GM12865 (cell line): ENCODE measurements at places on chromosomes 6 and 20.

GRCh38 chr6:46584586-46584985 is 68.0 kb downstream of the CYP39A1 start:
- no peak for DNase-seq

DNA sequence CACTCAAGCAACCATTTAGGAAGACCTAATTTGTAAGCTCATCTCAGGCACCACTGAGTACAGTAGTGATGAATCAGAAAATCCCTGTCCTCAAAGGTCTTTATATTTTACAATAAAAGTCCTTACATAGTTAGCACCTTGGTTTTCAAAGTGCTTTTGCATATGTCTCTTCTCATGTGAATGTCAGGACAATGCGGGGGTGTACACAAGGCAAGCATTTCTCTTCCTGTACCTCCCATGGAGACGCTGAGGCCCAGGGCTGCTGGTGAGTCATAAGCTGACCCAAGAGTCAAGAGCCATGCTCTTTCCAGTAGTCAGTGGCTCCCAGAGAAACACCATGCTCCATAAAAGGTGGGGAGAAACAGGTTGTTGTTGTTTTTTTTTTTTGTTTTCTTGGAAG is 174.0 kb downstream of the GJA10 start:
- no peak for DNase-seq

DNA sequence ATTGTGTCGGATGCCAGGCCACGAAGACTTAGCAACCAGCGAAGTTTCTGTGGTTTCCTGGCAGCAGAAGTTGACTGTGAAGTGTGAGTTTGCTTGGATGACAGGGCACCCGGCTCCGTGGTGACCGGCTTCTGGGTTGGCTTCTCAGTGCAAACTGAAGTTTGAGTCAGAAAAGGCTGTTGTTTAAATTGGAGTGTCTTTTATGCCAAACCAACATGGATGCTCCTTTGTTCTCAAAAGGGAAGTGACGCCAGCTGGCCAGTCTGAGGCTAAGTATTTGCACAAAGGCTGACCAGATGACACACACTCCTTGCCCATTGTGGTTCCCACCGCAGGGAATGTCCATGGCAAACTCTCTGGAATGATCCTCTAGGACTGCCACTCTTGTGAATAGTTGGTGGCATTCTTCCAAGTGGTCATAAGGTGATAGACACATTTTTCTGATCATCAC is 164.8 kb upstream of the QKI start:
- no peak for DNase-seq

DNA sequence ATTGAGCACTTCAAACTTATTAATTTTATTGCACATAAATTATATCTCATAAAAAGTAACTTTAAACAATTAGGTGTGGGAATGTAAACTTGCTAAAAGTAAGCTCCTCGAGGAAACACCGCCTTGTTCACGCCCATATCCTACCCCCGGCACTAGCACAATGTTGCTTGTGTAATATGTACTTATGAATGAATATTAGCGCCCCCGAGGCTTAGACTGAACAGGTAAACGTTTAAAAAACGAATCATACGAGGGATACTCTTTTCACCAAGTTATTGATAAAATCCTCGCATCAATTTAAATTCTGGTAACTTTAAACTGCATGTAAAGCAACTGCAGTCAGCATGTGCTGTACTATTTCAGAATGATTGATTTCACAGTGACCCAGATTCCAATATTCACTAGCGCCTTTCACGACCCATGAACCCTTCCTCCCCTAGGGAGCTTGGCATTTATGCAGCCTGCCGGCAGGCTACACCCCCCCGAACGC is 637 bp downstream of the TFB1M start:
- DNase-seq, result peak; percentile 44

- no peak for DNase-seq
Observed at GRCh38 chr20:31548820-31549512, 34.7 kb downstream of the HM13 start.

DNA sequence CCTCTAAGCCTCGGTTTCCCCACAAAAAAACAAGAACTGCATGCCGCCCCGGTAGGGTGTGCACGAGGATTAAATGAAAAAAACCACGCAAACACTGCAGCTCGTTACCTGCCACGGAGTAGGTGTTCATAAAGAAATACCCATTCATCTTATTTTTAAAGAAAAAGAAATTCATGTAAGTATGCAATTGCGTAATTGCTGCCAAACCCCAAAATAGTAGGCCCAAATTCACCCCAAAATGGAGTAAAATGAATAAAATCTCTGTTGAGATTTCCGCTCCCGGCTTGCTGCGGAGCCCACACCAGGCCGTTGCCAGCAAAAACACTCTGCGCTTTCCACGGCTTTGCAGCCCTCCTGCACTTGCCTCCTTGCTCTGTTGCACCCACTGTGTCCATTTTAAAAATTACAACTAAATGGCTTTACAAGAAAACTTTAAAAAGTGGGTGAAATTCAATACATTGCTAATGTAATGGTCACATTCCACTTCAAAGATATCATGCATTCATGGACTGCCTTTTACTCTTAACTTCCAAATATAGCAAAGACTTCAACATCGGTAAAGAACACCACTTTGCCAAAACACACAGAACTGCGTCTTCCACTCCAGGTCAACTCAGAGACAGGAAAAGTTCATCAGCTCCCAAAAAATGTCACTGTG is 125.0 kb downstream of the ZMYND8 start:
- no peak for DNase-seq

DNA sequence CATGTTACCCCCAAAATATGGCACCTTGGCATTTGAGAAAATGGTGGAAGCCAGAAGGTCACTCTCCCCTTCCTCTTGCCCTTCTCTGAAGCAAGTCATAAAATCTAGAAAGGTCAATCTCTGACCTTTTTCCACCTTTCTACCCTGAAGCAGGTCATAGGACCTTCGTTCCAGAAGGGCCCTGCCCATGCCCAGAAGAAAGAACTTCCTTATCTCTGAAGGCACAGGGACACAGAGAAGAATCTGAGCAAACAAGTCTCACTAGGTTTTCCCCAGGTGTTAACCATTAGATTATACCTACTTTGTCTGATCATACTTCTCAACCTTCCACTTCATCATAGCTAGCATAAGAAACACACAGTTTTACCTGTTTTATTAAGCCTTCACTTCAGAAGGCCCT is 42.5 kb downstream of the SMPDL3A start:
- DNase-seq, result no peak
